ENCODE measurements at places on chromosomes 1 and 21. TPM values are rescaled to one million over a fixed set of nuclear protein-coding genes. Genes with fewer than 3 reads are reported as not detected.

The CFAP107 gene
- polyA plus RNA-seq = 1.5 TPM

- no peak for DNase-seq
These were observed 230.8 kb upstream of the CACYBP start for GRCh38 chr1:174768949-174769348.

GRCh38 chr1:9922342-9922741 is 12.3 kb upstream of the CTNNBIP1 start:
- DNase-seq = no peak

The CSF3R gene
- 8.7 TPM for polyA plus RNA-seq

The CNKSR1 gene
- 15.2 TPM for polyA plus RNA-seq

The EFNA1 gene
- 111 TPM for polyA plus RNA-seq

DNA sequence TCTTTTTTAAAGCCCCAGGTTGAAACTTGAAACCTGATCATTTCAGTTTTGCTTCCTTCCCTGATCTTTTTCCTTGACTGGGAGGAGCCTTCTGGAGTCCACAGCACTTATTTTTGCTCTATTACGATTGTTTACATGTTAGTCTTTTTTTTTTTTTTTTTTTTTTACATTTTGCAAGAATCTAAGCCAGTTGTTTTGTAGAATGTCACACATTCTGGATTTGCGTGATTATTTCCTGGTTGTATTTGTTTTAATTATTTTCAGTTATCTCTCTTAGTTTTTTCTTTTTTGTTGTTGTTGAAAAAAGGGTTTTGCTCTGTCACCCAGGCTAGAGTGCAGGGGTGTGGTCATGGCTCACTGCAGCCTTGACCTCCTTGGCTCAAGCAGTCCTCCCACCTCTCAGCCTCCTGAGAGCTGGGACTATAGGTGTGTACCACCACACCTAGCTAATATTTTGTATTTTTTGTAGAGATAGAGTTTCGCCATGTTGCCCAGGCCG is 32.8 kb downstream of the OSBPL9 start:
- DNase-seq = no peak

- DNase-seq = no peak
These were observed 2.1 kb upstream of the DNMT3L start for GRCh38 chr21:44263768-44264167.

The TXNIP gene
- polyA plus RNA-seq = 370 TPM

DNA sequence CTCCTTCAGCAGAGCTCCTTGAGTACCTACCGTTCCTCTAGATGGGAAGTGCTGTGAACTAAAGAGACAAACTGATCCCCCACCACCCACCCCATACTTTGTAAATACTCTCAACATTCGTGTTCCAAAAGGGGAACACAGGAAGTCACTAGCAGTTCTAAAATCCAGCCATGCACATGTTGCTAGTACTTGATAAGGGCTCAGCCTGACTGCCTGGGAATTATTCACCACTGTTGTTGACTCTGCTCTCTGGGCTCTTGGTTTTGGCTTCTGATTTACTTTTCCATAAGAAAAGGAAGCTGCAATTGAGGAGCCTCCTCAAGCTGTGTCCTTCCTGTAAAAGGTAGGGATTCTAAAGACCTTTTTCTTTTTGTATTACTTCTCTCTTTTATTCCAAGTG is 67.5 kb downstream of the IVNS1ABP start:
- DNase-seq = no peak

DNA sequence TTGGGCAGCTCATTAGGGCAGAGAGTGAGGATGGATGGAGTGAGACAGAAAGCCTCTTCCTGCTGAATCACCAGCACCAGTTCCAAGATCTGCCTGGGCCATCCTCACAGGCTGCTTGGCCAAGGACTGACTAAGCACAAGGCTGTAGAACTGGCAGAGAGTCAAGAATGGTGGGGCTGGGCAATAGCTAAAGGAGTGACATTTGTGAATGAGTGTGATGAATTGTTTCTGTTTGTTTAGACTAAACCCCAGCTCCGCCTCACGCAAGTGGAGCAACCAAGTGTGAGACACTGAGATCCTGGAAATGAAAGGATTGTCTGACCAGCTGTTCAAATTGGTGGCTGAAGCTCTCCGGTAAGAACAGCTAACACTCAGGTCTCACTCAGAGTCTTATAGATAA is 38.6 kb downstream of the BRINP2 start:
- DNase-seq = peak; percentile 96

The RNU1-1 gene
- not detected for polyA plus RNA-seq

The TRIM63 gene
- 1.5 TPM for polyA plus RNA-seq

GRCh38 chr1:71193153-71193552 is 112.3 kb upstream of the ZRANB2 start:
- peak; percentile 5 for DNase-seq

GRCh38 chr1:164983023-164983650 is 373.4 kb downstream of the LMX1A start:
- no peak for DNase-seq

DNA sequence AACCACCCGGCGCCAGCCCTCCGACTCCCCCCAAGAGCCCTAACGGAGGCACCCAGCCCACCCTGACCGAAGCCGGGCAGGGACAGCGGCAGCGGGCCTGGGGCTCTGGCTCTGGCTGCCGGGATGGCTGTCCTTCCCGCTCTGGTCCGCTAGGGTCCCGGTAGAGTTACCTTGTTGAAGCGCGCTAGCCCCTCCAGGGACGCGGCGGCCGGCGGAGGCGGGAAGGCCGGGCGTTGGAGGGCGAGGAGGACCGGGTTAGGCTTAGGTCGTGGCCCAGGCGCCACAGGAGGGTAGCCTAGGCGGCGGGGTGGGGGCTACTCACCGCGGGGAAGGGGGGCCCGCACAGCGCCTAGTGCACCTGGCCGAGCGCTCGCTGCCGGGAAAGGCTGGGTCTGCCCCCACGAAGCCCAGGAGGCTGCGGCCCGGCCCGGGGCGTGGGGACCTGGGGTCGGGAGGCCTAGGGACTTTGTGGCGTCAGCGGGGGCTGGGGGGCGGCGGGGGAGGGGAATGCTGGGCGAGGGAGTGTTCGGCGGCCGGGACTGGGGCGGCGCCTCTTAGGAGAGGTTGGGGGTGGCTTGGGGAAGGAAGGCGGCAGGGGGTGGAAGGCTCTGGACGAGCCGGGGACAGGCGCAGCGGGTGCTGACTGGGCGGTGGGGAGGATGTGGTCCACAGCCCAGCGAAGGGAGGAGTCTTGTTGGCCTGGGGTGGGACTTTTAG is at the start of gene TRIM17:
Gene TRIM17 (minus strand): TSS at position 645 of the 717 bp plus-strand sequence. CDS start 1,789 bp downstream, outside the sequence.
- no peak for DNase-seq

The SLFNL1 gene
- polyA plus RNA-seq = 1.9 TPM

The TNFRSF18 gene
- polyA plus RNA-seq = 0.29 TPM

The IVNS1ABP gene
- 168 TPM for polyA plus RNA-seq

The ROR1 gene
- polyA plus RNA-seq = 56.6 TPM

DNA sequence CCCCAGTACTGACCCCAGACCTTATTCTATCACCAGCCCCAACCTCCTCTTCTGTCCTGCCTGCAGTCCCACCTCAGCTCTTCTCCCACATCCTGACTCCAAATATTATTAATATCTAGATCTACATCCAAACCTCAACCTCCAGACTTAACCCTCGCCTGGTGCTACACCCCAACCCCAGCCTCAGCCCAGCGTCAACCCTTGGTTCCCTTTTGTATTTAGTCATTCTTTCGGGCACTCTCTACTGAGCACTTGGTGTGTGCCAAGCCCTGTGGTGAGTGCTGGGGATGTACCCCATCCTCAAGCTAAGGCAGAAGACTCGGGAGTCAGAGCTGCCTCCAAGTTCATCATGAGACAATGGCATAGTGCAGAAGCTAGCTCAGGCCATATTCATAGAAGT is 1.1 kb downstream of the SHISAL2A start:
- DNase-seq = no peak

The FCRL5 gene
- 0.06 TPM for polyA plus RNA-seq

The KIF2C gene
- 32.3 TPM for polyA plus RNA-seq

DNA sequence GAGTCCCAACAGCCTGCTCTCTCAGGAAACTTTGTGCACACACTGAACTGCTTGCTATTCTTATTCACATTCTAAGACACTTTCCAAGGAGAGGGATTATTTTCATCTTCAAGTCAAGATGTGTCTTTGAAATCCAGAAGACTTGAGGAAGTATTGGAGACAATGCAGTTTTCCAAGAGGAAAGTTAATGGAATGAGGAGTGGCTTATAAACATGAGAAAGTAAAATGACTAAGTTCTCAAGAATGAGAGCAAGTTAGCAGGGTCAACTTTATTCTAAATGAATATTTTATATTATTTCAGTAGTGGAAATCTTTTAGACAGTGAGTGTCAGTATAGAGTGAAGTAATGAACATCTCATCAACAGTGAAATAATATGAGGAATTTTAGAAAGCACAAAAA is 1239.3 kb downstream of the MRPL39 start:
- no peak for DNase-seq

DNA sequence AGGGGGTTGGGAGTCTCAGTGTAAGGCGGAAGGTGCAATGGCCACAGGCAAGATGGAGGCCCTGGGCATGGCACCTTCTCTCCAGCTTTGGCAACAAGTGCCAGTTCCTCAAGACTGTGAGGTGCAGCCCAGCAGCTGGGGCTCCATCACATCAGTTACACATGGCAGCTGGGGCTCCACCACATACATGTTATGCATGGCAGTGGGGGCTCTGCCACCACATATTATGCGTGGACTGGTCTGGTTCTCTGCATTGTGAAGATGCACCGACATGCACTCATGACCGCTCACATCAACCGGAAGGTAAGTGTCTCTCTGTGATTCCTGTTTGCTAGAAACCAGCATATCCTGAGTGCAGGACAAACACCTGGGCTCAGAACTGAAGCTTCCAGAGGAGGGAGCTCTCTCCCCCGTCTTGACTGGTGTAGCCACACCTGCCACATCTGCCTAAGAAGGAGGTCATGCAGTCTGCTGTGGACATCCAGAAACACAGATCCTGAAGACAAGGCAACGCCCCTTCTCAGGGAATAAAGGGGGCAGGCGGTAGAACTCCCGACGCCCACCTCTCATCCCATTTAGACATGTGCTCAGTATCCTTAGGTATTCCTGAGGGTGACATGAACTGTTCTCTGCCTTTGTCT is 104.1 kb upstream of the TMPRSS2 start:
- no peak for DNase-seq

- no peak for DNase-seq
These were observed 777 bp upstream of the METTL25B start for GRCh38 chr1:156727492-156727891.

DNA sequence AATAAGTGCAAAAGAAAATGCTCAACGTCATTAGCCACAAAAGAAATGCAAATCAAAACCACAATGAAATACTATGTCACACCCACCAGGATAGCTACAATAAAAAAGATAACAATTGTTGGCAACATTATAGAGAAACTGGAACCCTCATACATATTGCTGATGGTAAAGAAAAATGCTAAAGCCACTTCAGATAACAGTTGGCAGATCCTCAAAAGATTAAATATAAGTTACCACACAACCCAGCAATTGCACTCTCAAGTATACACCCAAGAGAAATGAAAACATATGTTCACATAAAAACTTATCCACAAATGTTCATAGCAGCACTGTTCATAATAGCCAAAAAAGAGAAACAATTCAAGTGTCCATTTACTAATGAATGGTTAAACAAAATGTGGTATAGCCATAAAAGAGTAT is 20.7 kb downstream of the TRIM33 start:
- no peak for DNase-seq

- DNase-seq = peak; percentile 45
These were observed 9.0 kb downstream of the C1orf105 start for GRCh38 chr1:172429331-172430127.

DNA sequence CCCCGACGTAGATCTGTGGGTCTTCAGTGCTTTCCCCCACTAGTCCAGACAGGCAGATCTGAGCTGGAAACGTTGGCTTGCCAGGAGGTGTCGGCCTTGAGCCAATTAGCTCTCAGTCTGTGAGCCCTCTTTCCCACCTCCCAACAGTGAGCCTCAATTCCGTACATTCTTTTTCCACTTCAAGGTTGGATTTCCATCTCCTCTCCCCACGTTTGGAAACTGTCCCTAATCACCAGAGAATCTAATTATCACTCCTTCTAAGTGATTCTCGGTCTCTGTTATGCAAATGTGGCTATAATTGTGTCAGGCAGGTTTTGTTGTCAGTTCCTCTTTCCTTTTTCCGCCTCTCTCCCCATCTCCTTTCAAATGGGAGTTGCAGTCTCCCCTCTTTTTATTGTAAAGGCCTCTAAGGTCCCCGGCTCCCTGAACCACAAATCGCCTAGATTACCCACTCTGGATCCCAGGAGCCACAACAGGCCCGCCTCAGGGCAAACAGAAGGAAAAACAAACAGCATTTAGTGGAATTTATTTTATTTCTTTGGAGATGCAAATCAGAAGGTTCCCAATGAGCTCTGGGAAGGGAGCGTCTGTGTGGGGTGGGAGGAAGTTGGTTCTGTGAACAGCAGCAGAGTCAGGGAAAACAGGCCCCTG is 29.4 kb upstream of the LRRN2 start:
- DNase-seq = no peak

GRCh38 chr1:55823541-55824250 is 608.5 kb upstream of the USP24 start:
- DNase-seq = no peak

- no peak for DNase-seq
These were observed 5.8 kb downstream of the PTGER3 start for GRCh38 chr1:71041806-71042205.

GRCh38 chr1:166944186-166944967 is 31.0 kb downstream of the ILDR2 start:
- DNase-seq = no peak

The HNRNPR gene
- 256 TPM for polyA plus RNA-seq

GRCh38 chr1:171645553-171646248 is 6.8 kb downstream of the MYOC start:
- no peak for DNase-seq

DNA sequence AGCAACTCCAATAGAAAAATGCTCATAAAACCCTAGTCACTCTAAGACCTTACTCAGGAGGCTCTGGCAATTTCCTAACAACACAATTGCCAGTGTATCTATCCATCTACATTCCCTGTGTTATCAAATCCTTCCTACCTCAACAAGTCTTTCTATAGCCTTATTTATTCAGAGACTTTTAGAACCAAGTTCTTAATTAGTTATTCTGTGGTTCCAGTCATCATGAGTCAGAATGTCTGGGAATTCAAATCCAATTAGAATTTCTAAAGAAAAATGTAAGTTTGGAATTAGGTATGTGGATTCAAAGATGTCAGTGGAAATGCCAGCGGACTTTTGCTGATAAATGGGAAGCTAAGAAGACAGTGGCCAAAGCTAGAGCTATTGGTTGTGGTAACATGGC is 302.6 kb upstream of the C1orf87 start:
- DNase-seq = no peak

- no peak for DNase-seq
These were observed 24.9 kb downstream of the KCNQ4 start for GRCh38 chr1:40808444-40808843.

DNA sequence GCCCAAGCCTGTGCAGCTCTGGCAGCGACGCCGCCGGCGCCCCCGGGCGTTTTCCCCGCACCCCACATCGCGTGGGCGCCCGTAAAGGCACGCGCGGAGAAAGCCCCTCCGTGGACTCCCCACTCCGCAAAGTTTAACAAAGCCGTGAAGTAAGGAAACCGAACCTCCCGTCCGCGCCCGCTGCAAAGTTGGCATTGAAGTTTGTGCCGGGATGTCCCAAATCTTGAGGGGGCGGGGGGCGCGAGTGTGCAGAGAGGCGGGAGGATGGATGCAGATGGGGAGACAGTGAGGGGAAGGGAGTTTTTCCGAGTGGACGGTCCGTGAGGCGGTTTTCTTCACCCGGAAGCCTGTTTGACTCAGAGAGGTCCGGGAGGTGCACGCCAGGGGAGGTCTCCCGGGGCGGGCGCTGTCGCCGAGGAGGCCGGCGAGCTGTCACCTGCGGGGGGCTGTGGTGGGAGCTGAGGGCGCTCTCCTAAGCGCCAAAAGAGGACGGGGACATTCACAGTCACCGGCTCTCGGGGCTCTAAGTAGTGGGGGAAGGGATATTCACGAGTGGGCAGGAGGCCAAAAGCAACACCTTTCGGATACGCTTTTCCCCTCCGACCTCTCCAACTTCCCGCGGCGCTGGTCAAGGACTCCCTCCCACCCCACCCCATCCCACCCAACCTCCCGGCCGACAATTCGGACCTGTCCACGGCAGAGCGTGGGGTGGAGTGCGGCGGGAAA is 1.3 kb downstream of the WLS start:
- no peak for DNase-seq

Data from right lung (tissue), 10 donors.